ENCODE measurements at places on chromosomes 7 and 10.

GRCh38 chr7:154493594-154493993, 441.4 kb downstream of the DPP6 start:
- no peak for DNase-seq

DNA sequence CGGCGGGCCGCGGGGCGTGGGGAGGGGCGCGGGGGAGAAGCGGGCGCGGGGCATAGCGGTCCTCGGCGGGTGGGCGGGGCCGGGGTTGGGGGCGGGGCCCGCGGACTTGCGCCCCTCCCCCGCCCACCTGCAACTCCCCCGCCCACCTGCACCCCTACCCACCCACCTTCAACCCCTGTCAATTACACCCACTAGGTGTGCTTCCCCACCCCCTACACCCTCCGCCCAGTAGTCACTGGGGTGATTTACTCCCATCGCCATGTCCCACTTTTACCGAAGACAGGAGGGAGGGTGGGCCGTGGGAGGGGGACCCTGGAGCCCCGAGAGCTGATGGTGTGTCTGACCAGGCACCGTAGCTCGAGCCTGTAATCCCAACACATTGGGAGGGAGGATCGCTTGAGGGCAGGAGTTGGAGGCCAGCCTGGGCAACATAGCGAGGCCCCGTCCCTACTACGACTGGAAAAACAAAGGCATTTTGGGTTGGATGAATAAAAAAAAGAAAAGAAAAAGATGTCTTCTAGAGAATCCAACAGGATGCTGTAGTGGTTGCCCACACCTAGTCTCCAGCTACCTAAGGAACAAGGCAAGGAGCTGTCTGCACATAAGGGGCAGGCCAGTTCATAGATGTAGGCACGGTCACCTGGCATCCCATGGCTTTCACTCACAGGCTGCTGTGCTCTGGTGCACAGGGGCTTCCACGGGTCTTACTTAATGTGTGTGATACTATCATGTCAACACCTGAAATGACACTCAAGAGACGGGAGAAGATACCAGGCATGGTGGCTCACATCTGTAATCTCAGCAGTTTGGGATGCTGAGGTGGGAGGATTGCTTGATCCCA, 761 bp downstream of the KCTD7 start:
- no peak for DNase-seq

DNA sequence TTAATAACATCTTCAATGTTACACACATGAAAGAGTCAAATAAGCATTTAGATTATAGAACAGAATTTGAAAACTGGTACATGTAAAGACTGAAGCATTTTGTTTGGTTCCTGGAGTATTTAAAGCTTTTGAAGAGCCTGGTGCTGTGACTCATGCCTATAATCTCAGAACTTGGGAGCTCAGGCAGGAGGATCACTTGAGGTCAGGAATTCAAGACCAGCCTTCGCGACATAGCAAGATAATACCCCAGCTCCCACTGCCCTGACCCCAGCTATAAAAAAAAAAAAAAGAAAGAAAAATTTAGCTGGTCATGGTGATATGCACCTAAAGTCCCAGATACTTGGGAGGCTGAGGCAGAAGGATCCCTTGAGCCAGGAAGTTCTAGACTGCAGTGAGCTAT, 87.8 kb downstream of the HDAC9 start:
- no peak for DNase-seq

DNA sequence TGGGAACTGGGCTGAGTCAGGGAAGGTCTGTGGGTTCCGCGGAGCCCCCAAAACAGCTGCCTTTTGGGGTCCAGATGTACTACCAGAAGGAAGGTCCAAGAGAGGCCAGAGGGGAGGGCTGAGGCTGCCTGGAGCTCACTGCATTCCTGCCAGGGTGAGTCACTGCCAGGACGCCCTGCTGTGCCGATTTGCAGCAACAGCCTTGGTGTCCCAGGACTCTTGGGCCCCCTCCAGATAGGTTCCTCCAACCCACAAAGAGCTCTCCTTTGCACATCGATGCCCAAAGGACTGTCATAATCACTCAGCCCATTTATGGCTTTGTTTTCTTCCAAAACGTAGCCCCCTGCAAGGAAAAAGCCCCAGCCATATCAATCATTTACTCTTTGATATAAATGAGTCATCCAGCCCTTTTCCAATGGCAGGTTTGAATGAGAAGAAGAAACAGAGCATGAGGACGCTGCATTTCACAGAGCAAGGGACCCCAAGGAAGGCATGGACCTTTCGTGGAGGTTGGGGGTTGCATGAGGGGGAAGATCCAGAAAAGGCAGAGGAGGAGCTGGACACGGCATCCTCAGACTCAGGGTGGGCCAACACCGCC, 32.2 kb upstream of the COL13A1 start:
- DNase-seq: no peak

DNA sequence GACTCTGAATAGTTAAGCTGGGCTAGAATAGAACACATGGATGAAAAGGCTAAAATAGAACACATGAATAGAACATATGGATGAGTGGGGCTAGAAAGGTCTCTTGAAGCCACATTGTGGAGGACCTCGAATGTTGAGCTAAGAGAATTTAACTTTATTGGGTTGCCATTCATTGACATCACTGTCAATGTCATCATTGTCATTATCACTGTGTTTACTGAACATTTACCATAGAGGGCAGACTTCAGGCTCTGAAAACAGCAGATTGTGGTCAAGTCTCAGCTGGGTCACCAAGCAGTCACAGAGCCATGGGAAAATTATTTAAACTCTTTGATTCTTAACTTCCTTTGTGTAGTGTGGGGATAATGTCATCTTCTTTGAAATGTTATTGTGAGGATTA, 80.4 kb downstream of the WDFY4 start:
- no peak for DNase-seq

DNA sequence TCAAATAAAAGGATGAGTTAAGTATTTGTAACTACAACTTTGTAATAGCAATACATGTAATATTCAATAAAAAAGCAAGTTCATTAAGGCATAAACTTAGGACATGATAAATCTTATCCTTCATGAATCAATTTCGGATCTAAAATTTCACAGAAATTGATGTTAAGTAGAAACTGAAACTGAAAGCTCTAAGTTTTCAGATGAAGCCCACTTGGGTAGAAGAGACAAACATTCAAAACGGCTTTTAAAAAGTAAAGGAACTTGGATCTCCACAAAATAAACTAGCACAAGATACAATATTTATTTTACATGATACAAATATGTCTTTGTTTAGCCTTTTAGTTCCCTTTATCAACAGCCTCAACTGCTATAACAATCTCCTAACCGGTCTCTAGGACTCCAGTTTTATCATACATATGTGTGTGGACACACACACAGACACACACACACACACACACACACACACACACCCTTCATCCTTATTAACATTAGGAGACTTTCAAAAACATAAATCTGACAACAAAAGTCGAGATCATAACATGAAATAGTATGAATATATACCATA, 83.7 kb downstream of the USP6NL start:
- no peak for DNase-seq

DNA sequence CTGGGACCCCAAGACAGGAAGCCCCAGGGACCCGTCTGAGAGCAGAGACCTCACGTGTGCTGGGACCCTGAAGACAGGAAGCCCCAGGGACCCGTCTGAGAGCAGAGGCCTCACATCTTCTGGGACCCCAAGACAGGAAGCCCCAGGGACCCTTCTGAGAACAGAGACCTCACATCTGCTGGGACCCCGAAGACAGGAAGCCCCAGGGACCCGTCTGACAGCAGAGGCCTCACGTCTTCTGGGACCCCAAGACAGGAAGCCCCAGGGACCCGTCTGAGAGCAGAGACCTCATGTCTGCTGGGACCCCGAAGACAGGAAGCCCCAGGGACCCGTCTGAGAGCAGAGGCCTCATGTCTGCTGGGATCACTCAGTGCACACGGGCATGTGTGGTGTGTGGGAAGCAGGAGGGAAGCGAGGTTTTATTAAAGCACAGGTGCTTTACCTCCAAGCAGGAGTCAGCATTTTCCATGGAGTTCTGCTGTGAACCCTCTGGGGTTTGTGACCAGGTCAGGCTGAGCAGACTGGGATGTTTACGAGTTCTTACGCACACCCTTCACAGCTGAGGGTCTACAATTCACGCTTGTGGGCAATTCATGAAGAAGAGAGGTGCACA, 590.6 kb downstream of the DNAJB6 start:
- no peak for DNase-seq

DNA sequence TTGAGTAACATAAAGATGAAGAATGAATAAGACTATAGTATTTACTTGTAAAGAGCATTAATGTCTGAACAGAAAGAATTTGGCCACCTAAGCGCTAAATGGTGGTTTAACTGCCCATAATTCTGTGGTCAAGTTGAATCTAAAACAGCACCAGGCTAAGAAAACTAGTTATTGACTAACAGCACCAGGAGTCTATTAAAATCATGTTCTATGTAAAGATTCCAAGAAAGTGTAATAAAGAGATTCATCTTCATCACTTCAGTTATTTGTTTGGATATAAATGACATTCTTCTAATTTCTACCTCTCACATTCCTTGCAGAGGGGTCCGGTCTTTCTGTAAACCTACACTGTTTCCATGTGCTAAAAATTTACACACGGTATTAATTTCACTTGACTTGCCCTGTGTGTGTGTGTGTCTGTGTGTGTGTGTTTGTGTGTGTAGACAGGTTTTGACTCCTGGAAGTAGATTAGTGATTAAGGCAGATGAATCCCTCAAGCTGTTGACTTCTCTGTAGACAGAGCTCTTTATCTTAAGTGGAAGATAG, 84.4 kb downstream of the KLF6 start:
- DNase-seq: no peak
